ENCODE measurements at places on chromosomes 12 and 14.

- DNase-seq, result no peak
Observed at GRCh38 chr14:90656973-90657372, 159.3 kb downstream of the TTC7B start.

- no peak for DNase-seq
Observed at GRCh38 chr14:93381644-93382043, 34.7 kb downstream of the COX8C start.

DNA sequence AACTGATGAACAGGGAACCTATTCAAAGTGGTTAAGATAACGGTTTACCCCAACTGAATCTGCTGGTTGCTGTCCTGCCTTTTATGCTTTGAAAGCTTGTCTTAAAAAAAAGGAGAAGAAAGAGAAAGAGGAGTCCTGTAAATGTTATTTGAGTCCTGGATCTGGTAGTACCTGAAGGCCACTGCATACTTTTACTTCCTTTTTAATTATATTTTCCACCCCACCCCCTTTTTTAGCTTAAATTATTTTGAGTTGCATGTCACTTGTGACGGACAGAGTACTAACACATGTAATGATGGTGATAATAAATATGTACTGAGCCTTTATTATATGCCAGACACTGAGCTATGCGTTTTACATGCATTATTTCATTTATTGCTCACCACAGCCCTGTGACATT is 2.5 kb upstream of the AMIGO2 start:
- DNase-seq, result no peak

GRCh38 chr12:104750061-104750460 is 208.0 kb downstream of the SLC41A2 start:
- DNase-seq, result no peak

DNA sequence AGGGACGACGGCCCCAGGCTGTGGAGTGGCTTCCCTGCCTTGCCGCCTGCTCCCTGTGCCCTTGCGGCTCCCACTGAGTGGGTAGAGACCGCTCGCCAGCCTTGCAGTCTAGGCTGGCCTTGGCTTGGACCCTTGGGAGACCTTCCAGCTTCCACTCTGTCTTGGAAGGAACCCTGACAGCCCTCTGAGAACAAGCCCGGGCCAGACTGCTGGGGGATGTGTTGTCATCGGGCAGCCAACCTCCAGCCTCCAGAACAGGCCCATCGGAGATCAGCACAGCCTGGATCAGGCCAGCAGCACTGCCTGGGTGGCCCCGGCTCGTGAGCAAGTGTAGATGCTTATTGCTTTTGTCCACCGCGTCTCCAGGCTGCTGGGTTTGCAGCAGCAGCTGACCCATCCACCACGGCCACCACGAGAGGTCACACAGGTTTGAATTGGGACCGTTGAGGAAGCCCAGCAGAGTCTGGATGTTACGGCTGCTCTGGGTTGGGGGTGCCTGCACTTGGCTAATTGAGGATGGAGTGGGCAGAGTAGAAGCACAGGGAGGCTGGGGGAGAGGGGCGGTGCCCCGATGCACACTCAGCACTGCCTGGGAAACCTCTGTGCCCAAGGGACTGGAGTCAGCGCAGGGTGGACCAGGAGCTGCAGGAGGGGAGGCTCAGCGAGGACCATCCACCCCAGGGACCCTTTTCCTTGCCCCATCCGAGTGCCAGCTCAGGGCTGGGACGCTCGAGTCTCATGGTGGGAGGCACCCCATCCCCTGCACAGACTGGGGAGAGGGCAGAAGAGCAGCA is 55.5 kb downstream of the NOC4L start:
- DNase-seq, result no peak

GRCh38 chr14:66508547-66508845 is 549 bp downstream of the GPHN start:
- DNase-seq, result no peak

- DNase-seq, result no peak
Observed at GRCh38 chr14:30063746-30064145, 136.1 kb upstream of the PRKD1 start.

DNA sequence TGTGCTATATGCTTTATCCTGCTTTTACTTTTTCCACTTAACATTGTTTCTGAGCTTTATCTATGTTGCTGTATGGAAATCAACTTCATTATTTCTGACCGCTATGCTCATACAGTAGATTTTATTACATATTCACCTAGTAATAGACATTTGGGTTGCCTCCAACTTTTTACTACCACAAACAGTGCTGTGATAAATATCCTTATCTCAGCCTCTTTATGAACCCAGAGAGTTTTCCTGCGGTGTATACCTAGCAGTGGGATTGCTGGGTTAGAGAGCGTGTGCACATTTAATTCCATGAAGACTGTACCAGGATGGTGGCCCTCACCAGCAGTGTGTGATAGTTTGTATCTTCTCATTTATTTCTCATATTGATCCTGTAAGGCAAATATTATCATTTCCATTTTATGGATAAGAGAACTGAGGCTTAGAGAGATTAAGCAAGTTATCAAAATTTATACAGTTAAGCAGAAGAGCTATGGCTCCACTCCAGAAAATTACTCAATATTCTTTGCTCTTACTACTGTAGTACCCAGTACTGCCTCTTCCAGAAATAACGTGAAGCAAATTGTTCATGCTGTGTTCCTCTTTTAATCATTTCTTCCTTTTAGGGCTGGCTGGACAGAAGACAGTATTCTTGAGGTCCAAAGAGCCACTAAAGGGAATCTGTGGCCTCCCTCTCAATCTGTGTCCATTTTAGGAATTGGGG is 26.3 kb upstream of the CISTR start:
- DNase-seq, result no peak

- no peak for DNase-seq
Observed at GRCh38 chr14:71472356-71473340, 459.6 kb upstream of the RGS6 start.

DNA sequence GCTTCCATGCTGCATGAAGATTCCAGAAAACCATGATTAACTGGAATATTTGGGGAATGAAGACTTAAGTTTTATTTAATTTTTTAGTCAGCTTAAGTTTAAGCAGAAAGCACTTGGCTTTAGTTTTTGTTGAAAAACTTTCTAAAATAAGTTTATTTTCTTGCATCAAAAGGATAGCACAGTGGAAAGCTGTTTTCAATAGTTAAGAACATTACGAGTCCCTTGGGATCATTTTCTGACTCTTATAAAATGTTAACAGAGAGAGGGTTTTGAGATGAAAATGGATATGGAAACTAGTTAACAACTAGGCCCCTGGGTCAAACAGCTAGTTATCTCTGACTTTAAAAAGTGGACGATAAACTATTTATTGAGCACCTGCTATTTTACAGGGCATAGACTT is 181.9 kb upstream of the SLC38A2 start:
- DNase-seq, result no peak

DNA sequence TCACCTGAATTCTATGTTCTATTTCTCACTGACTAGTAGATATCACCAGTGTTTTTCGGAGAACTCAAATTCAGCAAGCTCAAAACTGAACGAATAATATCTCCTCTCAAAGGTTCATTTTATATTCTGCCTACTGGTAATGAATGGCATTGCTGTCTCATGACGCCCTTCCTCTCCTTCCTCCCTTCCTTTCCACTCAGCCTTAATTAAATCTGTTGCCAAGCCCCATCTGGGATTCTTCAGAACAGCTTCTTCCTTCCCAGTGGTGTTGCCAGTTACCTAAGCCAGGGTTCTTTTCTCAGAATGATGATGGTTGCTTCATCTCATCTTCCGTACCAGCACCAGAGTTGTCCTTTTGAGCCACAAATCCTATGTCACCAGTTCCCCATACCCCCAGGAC is 143.2 kb downstream of the SYNE2 start:
- DNase-seq, result no peak

All from activated naive CD4-positive, alpha-beta T cell (primary cell).